CD4-positive, alpha-beta T cell treated with Interleukin-4 for 4 hours (primary cell): ENCODE measurements at places on chromosomes 12 and 14.

DNA sequence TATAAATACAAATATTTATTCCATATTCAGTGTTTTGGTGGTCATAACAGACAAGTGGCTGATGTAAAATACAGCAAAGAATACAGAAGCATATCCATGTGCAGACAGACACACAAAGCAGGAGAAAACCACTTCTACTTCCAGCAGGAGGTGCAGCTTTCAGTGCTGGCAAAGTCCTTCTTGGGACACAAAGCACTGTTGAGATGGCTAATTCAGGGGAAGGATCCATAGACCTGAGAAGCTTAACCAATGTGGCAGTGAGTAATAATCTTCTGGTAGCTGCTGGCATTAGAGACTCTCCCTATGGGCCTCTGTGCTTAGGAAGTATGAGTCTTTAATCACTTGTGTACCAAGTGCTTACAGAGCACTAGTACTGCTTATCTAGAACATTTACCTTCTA lies 26.8 kb downstream of the AMN1 start:
- no peak for DNase-seq

- peak; percentile 21 for DNase-seq
Measured at GRCh38 chr14:71021347-71022011, 114.2 kb downstream of the PCNX1 start.

DNA sequence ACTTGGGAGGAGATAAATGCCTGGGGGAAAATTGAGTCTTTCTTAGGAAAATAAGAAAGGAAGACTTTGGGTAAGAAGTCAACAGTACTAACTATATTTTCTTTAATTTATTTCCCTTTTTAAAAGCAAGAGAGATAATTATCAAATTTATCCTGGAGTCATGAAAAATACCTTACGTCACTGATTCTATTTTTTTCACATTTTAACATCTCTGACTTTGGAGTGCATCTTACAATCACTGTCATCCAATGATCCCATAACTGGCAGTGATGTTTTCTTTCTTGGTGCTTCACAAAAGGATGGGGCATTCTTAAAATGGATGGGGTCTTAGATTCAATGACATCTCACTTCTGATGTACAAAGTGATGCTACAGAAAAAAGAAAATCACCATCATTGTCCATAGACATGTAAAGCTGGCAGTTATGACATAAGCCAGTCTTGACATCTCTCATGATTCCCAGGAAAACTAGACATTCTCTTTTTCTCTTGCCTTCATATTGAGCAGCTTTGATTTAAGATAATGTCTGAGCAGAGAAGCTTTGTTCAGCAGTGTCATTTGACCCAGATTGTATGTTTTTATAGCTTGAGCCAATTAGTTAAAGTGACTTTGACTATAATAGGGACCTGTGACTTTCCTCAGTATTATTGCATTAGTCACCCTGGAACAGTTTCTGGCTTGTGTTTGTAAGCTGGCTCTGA lies 236.2 kb downstream of the EGLN3 start:
- DNase-seq = no peak

- no peak for DNase-seq
Measured at GRCh38 chr12:100901266-100901665, 106.7 kb downstream of the ANO4 start.

- DNase-seq = no peak
Measured at GRCh38 chr12:70487440-70487839, 121.3 kb downstream of the KCNMB4 start.

GRCh38 chr12:2163177-2163941 lies 110.6 kb downstream of the CACNA1C start:
- DNase-seq = no peak

DNA sequence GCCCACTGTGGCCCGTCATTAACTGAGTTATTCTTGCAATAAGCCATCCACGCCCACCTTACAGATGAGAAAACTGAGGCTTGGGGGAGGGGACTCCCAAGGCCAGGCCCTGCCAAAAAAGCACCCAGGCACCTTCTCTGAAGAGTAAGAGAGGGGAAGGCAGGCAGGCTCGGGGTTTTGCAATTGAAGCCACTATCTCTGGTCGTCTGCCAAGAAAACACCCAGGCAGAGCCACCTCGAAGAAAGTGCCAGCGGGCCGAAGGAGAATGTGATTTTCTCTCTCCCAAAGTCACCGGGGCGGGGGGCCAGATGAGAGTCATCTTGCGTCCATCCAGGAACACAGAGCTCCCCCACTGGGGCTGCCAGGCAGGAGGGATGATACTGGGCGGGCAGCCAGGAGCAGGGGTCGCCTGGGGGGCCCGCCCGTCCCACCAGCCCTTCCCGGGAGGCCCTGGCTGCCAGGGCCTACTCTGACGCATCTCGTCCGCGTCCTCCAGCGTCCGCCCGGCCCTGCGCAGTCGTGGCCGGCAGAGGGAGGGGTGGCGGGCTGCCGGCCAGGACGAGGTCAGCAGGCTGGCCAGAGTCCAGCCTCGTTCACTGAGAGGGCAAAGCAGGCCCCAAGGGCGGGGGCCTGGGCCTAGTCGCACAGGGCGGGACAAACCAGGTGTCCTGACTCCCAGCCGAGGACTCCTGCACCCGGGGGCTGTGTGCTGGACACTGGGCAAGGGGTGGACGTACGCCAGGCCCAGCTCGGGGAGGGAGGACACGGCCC lies 74.3 kb downstream of the RFLNA start:
- no peak for DNase-seq

DNA sequence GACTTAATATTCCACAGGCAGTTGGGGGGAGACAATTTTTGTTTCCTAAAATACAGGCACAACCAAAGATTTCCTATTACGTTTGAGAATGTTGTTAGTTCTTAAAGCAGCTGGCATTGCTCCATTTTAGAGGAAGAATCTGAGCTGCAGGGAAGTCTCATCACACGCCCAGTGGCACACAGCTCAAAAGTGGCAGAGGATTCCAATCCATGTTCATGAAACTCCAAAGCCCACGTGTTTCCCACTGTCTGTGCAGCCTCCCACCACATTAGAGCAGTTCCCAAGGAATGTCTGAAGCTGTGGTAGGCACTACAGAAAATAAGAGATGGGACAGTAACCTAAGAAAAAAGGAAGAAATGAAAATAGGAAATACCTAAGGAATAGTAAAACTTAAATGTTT lies 6.1 kb upstream of the IL26 start:
- DNase-seq = no peak

DNA sequence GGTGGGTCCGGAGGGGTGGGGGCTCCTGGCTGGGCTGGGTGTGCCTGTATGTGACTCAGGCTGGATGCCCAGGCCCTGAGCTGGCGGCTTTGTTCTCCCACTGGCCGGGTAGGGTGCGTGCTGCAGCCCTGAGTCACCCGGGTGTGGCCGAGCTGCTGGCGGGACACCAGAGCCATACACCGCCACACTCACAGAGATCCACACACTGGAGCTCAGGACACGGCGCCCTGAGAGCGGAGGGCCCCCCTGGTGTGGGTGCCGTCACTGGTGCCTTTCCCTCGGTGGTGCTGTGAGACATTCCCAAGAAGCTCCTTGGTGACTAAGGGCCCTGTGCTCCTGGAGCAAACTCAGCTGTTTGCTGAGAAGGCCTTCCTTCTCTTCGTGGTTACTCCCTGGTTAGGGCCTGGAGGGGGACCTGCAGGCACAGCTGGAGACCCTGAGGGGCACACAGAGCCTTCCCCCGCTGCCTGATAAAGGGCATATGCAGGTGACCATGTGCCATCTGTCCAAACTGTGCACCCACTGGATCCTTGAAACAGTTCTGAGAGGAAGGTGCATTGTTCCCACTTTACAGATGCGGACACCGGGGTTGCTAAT lies 44.3 kb downstream of the KRT80 start:
- DNase-seq = no peak

GRCh38 chr12:93484315-93484981 lies 17.1 kb downstream of the MRPL42 start:
- DNase-seq = no peak

DNA sequence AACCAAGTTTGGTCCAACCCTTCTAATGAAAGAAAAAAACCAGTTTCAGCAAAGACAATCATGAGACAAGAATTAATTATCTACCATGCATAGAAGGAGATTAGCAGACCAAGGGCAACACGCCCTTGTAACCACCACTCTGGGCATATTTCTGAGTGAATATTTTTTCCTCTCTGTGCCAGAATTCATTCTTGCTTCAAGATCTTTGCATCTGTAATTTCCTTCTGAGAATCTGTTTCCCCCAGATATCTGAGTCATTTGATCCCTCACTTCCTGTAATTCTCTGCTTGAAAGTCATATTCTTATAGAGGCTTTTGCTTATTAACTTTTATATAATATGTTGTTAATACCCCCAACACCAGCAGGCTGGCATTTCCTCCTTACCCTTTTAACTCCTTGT lies 243.7 kb downstream of the SLC16A7 start:
- no peak for DNase-seq

DNA sequence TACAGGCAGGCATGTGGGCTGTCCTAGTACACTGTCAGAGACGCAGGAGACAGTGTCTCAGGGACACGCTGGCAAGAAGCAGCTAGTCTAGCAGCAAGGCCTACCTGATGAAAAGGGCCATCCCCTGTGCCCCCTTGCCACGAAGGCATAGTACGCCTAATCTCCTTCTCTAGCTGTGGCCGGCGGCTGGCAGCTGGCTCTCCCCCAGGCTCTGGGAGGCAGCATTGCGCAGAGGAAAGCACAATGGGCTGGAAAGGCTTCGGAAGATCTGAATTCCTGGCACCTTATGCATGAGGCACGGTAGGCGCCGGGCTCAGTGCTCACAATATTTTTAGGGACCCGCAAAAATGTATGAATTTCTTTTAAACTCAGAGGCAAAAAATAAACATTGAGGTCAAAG lies 16.0 kb upstream of the PLEKHH1 start:
- no peak for DNase-seq

DNA sequence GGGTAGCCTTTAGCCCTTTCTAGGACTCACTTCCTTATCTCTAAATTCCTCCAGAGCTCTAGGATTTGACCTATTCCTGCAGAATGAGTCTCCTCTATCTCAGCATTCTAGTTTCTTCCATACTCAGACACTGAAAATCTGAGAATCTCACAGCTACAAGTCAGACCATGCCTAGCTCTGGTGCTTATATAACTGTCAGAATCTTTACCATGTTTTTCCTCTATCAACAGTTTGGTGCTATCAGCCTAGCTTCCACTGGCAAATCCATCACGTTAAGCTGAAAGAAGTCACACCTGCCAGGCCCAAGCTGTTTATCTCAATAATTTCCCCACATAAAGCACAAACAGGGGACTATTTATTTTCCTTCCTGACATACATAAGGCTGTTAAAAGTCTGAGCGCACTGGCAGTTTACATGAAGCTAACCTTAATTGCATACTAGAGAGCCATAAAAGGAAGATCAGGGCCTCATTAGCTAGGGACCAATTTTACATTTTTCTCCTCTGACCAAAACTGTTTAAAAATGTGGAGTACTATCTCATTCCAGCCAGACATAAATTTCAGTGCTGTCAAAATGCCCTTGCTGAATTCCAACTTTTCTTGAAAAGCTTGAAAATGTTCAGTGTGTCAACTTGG lies 270.5 kb downstream of the C12orf75 start:
- no peak for DNase-seq

DNA sequence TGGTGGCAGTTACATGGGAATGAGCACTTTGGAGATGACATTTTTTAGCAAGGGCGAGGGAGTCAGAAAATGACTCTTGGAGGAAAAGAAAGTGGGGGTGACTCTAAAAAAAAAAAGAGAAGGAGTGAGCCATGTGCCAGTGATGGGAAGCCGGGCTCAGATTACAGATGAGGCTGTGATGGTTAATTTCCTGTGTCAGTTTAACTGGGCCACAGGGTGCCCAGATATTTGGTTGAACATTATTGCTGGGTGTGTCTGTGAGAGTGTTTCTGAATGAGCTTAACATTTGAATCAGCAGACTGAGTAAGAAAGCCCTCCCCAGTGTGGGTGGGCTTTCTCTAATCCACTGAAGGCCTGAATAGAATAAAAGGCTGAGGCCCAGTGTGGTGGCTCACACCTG lies 26.8 kb upstream of the CCDC60 start:
- DNase-seq = no peak

DNA sequence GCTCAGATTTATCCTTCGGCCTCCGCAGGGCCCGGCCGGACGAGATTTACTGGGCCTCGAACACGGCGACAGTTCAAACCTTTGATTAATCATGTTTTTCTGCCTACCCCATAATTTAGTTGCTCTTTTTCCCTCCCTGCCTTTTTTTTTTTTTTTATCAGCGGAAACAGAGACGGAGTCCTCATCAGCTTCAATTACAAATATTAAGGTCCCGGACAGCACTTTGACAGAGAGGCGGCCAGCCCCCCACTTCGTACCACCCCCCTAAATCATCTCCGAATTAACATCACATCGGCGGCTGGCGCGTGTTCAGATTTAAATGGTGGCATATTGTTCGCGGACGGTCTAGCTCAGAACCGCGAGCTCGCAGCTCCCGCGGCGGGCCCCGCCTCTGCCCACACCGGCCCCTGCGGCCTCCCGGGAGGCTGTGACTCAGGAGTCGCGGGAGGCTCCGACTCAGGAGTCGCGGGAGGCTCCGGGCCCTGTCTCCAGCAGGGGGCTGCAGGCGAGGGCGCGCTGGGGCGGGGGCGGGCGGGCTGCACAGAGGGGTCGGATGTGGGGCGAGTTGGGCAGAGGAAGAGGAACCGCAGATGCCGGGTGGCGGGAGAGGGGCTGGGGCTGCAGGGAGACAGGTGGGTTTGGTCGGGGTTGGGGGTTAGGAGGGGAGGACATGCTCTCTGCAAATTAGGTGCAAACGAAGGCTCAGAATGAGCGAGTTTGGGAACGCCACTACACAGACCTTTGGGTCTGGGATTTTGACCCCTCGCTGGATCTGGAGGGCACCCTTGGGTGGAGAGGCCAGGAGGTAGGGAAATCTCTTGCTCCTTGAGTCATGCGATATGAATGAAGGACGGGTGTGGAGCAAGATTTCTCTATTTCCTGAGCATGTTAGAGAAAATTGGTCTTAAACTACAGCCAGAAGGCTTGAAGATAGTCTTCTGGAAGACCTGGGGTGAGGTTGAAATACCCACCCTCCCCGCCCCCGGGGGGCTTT lies 19.6 kb upstream of the ATP5MC2 start:
- DNase-seq = no peak

GRCh38 chr12:58919231-58920101 lies 838 bp downstream of the LRIG3 start:
- DNase-seq = no peak

- no peak for DNase-seq
Measured at GRCh38 chr12:89082370-89082753, 269.9 kb downstream of the DUSP6 start.

GRCh38 chr12:54460317-54460923 lies 13.0 kb downstream of the GTSF1 start:
- no peak for DNase-seq

- no peak for DNase-seq
Measured at GRCh38 chr12:4432878-4433744, 12.5 kb downstream of the FGF6 start.

DNA sequence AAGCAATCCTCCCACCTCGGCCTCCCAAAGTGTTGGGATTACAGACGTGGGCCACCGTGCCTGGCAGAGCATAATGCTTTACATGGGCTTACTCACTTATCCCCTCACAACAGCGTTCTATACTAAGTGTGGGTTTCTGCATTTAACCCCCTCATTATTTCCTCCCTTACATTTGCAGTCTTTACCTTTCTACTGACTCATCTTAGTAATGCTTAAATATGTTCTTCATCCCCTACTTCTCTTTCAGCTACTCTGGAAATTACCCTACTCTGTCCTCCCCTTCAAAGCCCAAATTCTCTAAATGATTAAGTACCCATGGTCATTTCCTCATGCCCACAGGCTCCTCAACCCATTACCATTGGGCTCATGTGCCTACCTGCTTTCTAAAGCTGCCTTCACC lies 40.7 kb downstream of the NKX2-1 start:
- no peak for DNase-seq
